Activated naive CD4-positive, alpha-beta T cell treated with anti-CD3 and anti-CD28 coated beads, Interleukin-2, amount 50 U/mL, for 16 hours (primary cell): ENCODE measurements at places on chromosomes 5 and 9.
A peak's percentile ranks its signal among the peaks of the same experiment; 100 is the strongest.

GRCh38 chr9:83508067-83508466 lies 30.1 kb downstream of the FRMD3 start:
- no peak for DNase-seq

GRCh38 chr5:88997937-88998336 lies 115.0 kb upstream of the MEF2C start:
- DNase-seq, result no peak

DNA sequence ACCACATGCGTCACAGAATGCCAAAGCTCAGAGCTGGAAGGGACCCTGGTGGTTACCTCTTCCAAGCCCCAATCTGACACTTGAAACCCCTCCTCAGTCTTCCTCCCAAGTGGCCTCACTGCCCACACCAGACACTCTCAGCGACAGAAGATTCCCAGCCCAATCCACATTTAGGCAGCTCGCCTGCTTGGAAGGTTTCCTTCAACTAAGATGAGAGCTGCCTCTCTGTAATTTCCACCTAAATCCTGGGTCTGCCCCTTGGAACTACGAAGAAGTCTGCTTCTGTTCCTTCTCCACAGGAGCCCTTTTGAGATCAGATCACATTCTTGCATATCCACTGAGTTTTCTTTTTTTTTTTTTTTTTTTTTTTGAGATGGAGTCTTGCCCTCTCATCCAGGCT lies 83.7 kb downstream of the PAX5 start:
- no peak for DNase-seq

DNA sequence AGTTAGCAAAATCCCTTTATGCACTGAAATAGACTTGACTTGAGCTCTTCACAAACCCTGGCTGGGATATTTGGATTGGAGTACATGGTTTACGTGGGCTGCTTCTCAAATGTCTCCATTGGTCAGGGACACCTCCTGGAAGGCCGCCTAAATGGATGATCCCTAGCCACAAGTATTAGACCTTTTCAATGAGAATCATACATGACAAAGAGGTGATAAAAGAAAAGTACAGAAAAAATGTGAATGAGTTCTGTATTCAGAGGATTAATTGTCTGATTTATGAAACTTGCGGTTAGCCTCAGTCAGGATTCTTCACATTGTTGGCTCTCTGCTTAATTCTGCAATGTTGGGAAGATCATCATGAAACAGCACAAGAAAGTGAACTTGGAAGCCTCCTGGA lies 752.8 kb upstream of the ADAMTS16 start:
- DNase-seq, result no peak

GRCh38 chr9:33111631-33112030 lies 35.2 kb upstream of the SMU1 start:
- no peak for DNase-seq

GRCh38 chr5:99636663-99637062 lies 707.9 kb upstream of the CHD1 start:
- DNase-seq, result no peak

- DNase-seq, result no peak
Observed at GRCh38 chr9:7196467-7196866, 438.7 kb downstream of the KDM4C start.

DNA sequence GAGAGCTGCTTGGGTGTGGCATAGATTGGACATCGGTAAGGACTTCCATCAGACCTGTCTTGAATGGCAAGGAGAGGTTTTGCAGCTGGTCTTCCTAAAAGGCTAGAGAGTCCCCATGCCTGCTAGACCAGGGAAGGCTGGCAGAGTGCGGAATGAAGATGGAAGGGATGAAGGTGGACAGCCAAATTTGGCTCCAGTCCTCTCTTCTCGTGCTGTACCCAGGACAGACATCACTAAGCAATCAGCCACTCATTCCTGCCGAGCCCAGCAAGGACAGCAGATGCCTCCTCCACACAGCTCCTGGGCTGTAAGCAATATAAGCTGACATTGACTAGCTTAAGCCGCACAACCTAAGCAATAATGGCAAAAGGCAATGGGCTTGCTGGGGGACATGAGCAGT lies 112.0 kb downstream of the OLFM1 start:
- no peak for DNase-seq

GRCh38 chr5:151408591-151409230 lies 38.7 kb upstream of the SLC36A1 start:
- DNase-seq, result no peak

DNA sequence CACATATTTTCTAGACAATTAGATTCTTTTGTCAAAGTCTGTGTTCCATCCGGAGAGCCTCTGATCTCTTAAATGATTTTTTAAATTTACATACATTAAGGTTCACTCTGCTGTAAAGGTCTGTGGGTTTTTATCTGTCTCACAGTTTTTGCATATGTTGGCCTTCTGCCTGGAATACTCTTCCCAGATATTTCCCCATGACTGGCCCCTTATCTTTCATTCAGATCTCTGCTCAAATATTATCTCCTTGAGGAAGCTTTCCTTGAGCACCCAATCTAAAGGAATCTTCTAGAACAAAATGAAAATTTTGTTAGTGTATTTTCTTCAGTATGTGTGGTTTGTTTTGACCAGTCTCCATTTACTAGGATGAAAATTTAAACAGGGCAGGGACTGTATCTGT lies 26.3 kb downstream of the FAF2 start:
- DNase-seq, result no peak

DNA sequence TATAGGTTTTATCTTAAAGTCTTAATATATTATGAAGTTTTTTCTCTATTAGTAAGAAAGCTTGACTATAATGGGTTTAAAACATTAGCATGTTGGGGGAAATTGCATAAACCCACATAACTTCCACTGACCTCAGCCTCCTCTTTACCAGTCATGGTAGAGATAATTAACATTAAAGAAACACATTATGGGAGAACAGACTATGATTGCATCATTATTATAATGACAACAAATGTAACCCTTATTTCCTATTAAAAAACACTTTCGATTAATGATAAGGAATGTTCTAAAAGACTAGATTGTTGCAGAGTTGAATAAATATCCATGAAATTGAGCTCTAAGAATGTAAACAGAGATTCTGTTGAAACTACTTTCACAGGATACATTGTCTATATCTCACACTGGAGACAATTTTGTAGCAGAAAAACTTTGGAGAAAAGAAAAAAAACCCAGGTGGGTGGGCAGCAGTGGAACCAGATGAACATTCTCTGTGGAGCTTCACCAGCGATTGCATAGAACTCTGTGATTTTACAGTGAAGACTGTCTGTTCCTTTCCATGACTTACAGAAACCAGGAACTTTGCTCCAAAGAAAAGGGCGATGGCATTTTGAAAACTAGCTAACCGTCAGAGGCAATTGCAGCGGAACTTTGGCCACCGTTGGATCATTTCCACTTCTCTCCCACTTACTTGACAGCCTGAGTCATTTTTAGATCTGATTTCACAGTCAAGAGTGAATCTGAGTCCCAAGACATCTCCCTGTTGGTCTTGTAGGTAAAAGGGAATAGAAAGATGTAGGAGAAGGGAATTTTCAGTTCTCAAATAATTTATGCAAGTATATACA lies 21.0 kb upstream of the ERAP2 start:
- no peak for DNase-seq

- no peak for DNase-seq
Observed at GRCh38 chr9:87278971-87279733, 218.5 kb upstream of the DAPK1 start.

- peak; percentile 68 for DNase-seq
Observed at GRCh38 chr5:56490971-56491468, 257.9 kb upstream of the ANKRD55 start.

GRCh38 chr5:130923543-130924124 lies 241.4 kb downstream of the HINT1 start:
- DNase-seq, result no peak

DNA sequence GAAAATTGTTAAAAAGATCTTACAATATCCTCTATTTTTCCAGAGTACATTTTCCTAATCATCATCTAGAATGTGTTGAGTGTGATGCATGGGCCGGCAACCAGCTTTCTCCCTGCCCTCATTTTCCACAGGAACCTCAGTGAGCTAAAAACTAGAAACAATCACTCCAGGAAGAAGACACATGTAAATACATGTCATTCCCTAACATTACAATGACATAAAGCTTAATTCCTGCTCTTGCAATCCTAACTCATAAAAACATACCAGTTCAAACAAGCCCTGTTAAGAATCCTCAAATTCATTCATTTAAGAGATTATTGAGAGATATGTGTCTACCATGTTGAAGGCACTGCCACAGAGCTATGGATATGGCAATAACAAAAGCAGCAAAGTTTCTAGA lies 18.5 kb upstream of the ZNF622 start:
- DNase-seq, result no peak

DNA sequence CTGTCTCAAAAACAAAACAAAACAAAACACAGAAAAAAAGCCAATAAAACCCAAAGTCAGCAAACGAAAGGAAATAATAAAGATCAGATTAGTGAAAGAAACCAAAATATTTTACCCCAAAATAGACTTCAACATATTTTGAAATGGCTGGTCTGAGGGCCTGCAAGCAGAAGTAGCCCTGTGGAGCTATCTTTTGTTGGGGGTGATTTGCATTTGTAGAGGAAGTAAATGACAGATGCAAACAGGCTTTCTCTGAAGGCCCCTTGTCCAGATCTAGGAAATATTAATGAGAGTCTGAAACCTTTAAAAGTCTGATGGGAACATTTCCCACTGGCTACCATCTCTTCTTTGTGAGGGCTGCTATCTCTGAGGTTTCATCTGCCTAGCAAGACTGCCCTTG lies 74.0 kb downstream of the GCNT4 start:
- DNase-seq, result no peak

- DNase-seq, result no peak
Observed at GRCh38 chr5:158485047-158485446, 614.7 kb downstream of the EBF1 start.

GRCh38 chr5:59813761-59814536 lies 79.6 kb downstream of the PDE4D start:
- no peak for DNase-seq

GRCh38 chr5:168039039-168039438 lies 252.4 kb upstream of the WWC1 start:
- no peak for DNase-seq

- no peak for DNase-seq
Observed at GRCh38 chr9:70601000-70601951, 186.8 kb upstream of the KLF9 start.

DNA sequence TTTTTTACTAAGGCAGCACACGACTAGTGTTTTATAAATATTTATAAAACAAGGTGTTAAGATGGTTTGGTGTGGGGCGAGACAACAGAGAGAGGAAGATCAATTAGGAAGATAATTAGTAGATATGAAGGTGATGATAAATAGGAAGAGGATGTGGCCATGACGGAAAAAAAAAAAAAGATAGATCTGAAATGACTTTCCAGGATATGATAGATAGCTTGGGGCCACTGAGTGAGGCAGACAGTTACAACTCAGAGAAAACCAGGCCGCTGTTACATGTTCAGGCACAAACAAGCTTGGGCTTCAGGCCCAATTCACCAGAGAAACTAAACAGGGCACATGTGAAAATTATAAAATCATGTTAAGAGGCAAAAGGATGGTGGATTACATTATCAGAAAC lies 43.2 kb downstream of the KIAA0825 start:
- no peak for DNase-seq

GRCh38 chr9:125103770-125104460 lies 39.4 kb downstream of the SCAI start:
- DNase-seq, result no peak

DNA sequence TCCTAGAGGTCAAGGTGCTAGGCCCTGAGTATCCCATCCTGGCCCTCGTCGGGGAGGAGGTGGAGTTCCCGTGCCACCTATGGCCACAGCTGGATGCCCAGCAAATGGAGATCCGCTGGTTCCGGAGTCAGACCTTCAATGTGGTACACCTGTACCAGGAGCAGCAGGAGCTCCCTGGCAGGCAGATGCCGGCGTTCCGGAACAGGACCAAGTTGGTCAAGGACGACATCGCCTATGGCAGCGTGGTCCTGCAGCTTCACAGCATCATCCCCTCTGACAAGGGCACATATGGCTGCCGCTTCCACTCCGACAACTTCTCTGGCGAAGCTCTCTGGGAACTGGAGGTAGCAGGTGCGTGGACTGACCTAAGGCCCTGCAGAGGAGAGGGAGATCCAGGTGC lies 7.9 kb downstream of the BTNL9 start:
- no peak for DNase-seq

DNA sequence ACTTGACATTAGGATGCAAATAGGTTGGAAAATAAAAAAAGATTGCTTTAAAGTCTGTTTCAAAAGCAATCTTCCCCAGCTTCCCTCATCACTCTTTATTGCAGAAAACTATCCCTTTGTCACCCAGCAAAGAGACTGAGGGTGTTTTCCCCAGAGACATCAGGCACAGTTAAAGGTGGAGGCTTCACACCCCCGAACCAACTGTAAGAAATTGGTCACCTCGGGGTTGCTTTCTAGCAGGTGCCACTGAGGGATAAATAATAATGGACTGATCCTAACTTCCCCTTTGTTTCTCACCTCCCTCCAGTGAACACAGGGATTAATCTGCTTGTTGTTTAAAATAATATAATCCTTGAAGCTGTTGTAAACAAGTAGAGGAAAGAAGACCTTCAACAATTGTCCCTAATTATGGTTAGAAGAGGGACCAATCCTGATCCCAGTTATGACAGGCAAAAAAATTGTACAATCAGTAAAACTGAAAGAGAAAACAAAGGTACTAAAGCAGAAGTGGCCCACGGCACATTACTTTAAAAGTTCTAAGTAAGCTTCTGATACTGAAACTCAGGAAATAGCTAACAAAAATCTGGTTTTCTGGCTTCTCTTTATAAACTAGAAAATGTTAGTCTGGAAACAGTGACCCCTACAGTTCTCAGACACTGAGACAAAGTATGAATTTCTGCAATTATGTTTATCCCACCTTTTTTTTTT lies 6.6 kb upstream of the PCSK1 start:
- no peak for DNase-seq

DNA sequence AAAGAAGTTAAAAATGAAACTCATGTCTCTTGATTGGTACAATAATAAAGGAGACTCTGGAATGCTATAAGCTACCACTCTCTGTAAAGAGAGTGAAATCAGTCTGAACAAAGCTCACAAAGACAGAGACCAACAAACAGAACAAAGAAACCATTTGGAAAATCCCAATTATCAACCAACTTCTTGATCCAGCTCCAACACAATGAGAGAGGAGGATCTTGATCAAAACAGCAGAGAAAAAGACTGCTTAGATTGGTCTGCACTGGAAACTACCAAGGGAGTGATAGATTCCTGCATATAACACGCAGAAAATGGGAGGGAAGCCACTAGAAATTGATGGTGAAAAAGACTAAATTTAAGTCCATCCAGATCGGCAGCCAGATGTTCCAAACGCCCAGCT lies 23.1 kb upstream of the RNF38 start:
- DNase-seq, result no peak

DNA sequence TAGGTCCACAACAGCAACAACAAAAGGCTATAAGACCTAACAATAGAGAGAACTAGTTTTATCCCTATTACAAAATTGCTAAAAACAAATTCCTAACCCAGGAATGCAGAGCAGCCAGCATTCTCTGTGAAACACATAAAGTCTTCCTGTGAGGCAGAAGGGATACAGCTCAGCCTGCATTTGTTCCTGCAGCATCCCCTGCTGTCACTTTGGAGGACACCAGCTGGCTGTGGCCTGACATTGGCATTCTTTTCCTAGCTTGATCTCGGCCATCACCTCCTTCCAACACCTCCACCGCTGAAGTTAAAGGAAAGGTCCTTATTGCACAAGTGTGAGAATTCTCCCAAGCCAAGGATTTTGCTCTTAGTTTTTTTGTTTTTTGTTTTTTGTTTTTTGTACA lies 186.1 kb downstream of the SNCAIP start:
- no peak for DNase-seq
